ENCODE measurements at places on chromosomes 12 and 14.

DNA sequence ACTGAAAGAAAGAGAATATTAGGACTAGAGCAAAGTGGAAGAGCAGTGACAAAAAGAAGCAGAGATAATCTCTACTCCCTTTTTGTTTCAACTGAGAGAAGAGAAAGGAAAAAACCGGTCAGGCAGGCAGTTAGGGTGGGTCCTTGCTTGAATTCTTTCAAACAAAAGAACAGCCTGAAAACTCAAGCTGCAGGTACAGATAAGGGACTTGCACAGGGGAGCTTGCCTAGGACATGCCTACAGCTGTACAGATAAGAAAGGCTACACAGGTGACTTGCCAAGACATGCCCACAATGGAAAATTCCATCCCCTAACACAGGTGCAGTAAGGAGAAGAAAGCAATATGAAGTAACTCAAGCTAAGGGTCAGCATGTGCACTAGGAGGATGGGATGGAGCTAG lies 532.2 kb upstream of the MIS18BP1 start:
- no peak for DNase-seq

- no peak for DNase-seq
Observed at GRCh38 chr14:58972233-58973017, 216.0 kb upstream of the DAAM1 start.

GRCh38 chr12:59904874-59905521 lies 309.2 kb downstream of the SLC16A7 start:
- DNase-seq: no peak

GRCh38 chr12:61412201-61412600 lies 848.0 kb upstream of the USP15 start:
- no peak for DNase-seq

- no peak for DNase-seq
Observed at GRCh38 chr14:72744416-72745120, 149.3 kb downstream of the DPF3 start.

Measured in T-helper 1 cell (primary cell).